ENCODE measurements at places on chromosomes 6 and 20.

GRCh38 chr6:119495230-119495683, 145.7 kb upstream of the MAN1A1 start:
- no peak for DNase-seq

DNA sequence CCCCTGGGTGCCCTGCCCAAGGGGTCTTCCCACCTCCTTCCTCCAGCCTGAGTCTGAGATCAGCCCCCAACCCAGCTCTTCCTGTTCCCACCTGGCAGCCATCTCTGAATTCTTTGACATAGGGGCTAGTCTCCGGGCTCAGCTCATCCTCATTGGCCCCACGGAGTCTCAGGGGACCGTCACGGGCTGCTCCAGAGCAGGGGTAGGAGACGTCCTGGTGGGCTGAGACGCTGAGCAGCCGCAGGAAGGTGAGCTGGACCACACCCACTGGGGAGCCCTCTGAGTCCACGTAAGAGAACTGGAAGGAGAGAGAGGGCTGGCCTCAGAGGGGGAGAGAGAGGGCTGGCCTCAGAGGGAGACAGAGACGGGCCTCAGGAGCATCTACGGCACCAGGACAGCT, 28.1 kb downstream of the COL11A2 start:
- no peak for DNase-seq

GRCh38 chr6:61809004-61809595, 476.9 kb downstream of the KHDRBS2 start:
- no peak for DNase-seq

GRCh38 chr6:105739764-105740163, 336.9 kb upstream of the PREP start:
- DNase-seq = no peak

DNA sequence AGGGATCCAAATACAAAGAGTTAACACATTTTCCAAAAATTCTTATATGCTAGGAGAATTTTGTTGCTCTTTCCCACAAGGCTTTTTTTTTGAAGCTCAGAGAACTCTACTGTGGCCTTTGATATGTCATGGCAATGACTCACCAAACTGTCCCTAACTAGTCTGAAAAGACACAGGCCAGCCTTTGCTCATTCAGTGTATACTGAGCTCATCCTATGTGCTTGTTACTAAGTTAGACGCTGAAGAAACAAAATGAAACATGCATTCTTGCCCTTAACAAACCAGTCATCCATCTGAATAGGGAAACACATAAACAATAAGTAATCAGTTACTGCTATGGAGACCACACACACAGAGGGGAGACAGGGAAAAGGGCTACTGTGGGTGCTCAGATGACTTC, 291.8 kb downstream of the FOXC1 start:
- DNase-seq = no peak

- no peak for DNase-seq
Observed at GRCh38 chr6:29739136-29739881, 16.1 kb downstream of the HLA-F start.

DNA sequence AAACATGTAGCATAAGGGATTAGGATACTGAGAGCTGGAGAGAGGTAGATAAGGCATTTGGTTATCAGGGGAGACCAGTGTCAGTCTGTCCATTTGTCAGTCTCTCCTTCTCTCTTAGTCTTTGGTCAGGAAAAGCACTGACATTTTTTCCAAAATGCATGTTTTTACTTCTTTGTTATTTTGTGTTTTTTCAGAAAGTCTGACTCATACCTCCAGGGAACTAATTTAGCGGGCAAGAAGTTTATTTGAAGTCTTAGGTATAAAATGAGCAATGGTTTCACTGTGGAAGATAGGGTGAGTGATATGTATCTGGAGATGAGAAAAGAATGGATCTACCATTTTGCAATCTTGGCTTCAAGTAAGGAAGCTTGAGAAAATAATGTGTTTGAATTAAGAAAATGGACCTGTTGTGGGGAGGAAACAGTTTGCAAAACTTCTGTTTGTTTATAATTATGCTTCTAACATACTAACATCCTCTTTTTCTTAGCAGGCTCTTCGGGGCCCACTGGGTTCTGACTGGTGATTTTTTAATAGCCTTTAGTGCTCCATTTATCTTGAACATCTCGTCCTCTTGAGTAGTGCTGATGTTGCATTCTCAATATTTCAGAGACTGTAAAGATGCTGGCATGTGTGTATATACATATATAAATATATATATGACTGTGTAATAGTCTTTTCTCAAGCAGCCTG, 66.9 kb upstream of the FABP7 start:
- DNase-seq = no peak

Measured in activated CD8-positive, alpha-beta memory T cell treated with anti-CD3 and anti-CD28 coated beads, Interleukin-2, amount 50 U/mL, for 4 hours (primary cell).